ENCODE measurements at places on chromosomes 12 and 14.

GRCh38 chr12:15477761-15478160 lies 155.5 kb downstream of the PTPRO start:
- DNase-seq: no peak

DNA sequence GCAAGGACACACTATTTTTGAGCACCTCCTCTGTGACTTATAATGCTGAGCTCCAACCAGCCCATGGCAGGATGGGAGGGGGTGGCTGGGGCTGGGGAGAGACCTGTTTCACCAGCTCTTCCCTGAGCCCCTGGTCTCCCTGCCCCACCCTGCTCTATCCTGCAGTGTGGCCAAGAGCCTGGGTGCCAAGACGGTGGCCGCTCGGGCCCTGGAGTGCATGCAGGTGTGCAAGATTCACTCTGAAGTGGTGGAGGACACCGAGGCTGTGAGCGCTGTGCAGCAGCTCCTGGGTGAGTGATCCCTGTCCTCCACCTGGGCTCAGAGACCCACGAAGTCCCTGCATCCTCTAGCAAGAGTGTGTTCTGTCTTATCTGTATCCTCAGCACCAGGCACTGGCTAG lies 14.4 kb downstream of the SDSL start:
- DNase-seq: no peak

GRCh38 chr14:90487031-90487430 lies 90.2 kb downstream of the CALM1 start:
- DNase-seq: no peak

DNA sequence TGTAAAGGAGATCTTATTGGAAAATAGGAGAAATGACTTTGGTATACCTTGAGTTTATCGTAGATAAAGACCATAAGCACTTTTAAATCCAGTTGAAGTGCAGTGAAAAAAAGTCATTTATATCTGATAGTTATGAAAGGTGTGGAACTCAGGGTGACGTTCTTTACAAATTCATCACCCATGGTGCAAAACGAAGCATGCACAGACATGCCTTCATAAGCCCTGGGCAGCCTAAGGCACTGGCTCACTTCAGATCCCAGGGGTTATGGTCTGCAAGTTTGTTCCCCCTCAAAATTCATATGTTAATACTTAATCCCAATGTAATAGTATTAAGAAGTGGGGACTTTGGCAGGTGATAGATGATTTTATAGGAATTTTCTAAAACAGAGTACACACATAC lies 1216.4 kb upstream of the USP15 start:
- no peak for DNase-seq

- DNase-seq: no peak
Observed at GRCh38 chr14:101844219-101844618, 82.7 kb downstream of the PPP2R5C start.

Measured in astrocyte of the spinal cord (primary cell).